Left ventricle myocardium inferior (tissue), 1 donor: ENCODE measurements at places on chromosomes 13 and 19.
A peak's percentile ranks its signal among the peaks of the same experiment; 100 is the strongest.

- DNase-seq = no peak
Observed at GRCh38 chr19:46744005-46744691, 1.7 kb upstream of the FKRP start.

DNA sequence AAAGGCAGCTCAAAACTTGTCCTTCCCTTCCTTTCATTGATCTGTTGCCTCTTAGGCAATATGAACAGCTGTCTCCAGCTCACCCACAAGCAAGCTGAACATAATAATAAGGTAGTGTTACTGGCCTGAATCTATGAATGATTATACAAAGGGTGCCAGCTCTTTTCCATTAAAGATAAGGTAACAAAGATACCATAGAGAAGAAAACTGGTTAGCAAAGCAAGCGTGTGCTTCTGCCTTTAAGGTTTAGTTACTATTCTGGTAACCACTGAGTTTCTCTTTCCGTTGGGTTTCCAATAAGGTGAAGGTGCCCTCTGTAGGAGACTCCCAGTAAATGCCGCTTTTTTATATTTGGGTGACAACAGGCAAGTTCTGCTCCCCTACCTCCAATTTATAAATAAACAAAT, 12.1 kb upstream of the DACH1 start:
- no peak for DNase-seq

DNA sequence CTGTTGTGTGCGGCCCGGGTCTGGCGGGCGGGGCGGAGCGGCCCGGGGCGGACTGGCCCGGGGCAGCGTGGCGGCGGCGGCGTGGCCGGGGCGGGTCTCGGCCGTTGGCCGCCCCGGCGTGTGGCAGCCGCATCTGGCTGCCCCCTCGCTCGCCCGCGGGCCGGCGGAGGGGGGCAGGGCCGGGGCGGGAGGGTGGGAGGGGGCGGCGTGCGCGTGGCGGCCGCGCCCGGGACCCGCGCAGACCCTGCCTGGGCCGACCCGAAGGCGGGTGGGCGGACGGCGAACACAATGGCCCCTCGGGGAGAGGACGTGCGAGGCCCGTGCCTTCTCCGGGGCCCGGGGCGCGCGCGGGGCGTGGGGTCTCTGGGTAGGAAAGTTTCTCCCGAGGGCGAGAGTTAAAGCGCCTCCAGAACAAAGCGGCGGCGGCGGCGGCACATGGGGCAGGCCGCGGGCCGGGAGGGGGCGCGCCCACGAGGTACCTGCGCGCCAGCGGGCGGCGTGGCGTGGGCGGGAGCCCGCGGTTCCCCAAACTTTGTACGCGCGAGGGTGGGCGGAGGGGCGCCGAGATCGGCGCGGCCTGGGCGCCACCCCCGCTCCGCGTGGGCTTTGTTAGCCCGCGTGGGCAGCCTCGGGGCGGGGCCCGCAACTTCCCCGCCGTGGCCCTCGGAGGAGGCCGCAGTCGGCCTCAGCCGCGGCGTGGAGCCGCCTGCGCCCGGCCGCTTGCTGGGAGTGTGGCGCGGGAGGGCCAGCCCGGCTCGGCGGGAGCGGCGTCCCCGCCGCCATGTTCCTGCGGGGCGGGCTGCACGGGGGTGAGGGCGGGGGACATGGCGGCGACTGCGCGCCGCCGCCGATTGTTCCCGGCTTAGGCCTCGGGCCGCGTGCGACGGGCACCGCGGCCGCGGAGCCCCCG, 764 bp downstream of the MIR17HG start:
- peak; percentile 46 for DNase-seq

DNA sequence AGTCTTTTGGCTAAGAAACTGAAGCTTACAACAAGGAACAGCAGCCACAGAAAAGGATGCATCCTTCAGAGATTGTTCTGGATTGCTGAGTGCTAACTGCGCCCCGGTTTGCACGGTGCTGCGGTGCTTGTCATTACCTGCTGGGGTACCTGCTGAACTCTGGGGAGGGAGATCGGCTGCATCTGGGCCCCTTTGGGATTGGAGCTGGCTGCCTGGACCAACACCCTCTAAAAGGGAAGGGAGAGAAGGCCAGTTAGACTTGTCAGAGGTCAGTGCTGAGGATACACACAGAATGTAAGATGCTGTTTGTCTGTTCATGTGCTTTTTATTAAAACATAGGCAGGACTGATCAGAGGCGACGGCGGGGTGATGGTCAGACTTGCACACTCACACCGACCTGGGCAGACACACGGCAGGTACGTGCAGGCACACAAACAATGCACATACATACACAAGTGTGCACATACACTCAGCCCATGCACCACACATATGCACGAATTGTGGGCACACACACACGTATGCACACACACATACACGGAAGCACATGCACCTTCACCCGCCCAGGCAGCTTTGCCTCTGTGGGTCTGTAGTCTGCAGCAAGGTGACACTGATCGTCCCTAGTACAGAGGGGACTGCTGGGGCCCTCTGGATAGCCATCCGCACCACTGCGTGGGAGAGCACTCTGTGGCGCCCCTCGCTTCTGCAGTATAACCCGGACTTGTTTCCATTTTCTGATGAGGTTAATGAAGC, 66.1 kb downstream of the RFX2 start:
- DNase-seq = no peak

- DNase-seq = no peak
Observed at GRCh38 chr13:107421028-107421427, 794.3 kb downstream of the LIG4 start.

GRCh38 chr19:35959040-35959967, 23.1 kb downstream of the LRFN3 start:
- DNase-seq = peak; percentile 51

DNA sequence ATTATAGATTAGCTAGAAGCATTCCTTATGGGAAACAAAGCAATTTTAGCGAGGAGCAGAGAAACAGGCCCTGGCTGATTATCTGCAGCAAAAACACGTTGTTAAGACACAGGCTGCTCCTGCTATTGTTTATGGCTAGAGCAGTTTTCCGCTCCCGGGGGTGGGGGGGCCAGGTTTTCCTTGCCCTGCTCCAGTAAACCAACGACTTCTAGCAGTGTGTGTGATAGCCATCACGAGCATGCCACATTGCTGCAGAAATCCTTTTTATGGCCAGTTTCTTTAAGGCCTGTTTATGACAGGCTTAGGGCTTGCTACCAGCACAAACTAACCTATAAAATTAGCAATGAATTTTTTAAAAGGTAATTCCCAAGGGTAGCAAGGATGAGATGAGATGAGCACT, 18.4 kb upstream of the IL17D start:
- no peak for DNase-seq

DNA sequence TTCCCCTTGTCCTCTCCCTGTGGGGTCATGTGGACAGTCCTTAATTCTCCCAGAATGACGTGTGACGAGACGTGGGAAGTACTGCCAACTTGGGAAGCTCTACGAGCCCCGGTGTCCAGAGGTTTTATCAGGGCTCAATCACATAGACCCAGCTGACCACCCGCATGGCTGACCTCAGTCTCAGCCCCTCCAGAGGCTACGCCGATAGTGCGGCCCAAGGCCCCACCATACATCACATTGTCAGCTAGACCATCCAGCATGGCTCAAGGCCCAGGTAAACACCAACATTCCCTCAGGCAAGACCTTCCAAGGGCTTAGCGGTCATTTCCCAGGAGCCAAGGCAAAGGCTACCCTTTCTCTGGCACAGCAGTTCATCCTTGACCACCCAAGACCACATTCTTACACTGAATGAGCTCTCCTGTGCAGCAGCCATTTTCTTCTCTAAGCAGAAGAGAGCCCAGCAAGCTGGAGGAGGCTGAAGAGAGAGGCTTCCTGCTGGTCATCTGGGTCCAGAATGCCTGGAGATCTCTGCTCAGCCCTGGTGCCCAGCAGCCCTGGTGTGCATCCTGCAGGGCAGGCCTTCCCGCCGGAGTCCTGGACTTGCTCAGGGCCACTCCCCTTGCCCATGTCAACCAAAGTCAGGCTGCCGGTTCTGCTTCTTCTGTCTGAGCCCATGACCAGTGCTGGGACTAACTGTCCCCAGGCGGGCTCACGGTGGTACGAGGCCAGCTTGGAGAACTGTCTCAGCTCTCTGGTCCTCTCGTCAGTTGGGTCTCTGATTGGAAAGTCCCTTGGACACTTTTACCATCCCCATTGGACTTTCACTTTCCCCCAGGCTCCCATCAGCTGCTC, 7.9 kb upstream of the F10 start:
- no peak for DNase-seq

DNA sequence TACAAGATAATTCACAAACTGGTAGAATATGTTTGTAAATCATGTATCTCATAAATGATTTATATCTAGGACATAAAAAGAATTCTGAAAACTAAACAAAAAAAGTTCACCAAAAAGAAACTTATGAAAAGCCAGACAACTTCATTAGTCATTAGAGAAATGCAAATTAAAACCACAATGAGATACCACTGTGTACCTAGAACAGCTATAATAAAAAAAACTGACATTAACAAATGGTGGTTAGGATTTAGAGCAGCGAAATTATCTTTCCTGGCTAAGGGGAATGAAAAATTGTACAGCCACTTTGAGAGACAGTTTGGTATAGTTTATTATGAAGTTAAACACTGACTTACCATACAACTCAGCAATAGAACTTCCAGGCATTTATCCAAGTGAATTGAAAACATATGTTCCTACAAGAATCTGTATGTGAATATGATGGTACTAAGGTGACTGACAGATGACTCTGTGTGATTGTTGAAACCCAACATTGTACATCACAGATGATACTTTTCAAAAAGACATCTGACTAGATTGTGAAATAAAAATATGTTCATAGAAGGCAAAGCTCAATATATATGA, 41.8 kb downstream of the UGGT2 start:
- DNase-seq = no peak

DNA sequence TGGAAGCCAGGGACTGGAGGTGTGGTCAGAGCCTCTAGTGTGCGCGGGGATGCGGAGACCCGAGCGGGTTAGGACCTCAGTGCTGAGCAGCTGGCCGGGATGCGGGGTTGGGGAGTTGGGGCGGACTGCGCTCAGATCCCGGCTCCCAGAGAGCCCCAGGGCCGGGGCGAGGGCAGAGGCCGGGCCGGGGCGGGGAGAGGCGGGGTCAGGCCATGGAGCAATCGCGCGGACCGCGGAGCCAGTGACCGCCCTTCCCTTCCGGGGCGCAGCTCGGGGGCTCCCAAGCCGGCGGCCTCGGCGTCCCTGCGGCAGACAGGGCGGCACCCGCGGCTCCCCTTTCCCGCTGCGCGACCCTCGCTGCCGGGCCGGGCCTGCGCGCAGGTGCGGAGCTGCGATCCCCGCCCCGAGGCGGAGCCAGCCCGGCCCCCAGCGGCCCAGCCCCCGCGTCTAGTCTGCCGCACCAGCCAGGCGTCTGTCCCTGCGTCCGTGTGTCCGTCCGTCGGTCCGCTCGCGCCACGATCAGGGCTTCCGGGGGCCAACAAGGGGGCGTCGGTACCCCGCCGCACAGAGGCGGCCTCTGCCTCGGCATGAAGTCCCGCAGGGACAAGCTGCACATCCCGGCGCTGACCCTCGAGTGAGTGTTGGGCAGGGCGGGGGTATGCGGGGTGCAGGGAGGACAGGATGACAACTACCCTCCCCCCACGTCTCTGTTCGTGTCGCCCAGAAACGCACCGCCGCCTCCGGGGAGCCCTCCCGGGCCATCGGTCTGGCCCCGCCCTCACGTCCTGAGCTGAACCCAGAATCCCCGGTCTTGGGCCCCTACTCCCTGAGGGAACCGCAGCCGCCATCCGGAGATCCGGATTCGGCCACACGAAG, 12.4 kb downstream of the MAST3 start:
- peak; percentile 66 for DNase-seq

DNA sequence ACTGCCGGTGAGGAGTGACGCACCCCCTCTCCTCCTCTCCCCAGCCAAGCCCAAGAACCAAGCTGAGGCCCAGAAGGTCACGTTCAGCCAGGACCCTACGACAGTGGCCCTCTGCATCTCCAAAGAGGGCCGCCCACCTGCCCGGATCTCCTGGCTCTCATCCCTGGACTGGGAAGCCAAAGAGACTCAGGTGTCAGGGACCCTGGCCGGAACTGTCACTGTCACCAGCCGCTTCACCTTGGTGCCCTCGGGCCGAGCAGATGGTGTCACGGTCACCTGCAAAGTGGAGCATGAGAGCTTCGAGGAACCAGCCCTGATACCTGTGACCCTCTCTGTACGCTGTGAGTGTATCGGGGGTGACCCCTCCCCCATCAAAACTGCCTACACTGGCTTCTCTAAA, 19.2 kb upstream of the TOMM40 start:
- DNase-seq = no peak

DNA sequence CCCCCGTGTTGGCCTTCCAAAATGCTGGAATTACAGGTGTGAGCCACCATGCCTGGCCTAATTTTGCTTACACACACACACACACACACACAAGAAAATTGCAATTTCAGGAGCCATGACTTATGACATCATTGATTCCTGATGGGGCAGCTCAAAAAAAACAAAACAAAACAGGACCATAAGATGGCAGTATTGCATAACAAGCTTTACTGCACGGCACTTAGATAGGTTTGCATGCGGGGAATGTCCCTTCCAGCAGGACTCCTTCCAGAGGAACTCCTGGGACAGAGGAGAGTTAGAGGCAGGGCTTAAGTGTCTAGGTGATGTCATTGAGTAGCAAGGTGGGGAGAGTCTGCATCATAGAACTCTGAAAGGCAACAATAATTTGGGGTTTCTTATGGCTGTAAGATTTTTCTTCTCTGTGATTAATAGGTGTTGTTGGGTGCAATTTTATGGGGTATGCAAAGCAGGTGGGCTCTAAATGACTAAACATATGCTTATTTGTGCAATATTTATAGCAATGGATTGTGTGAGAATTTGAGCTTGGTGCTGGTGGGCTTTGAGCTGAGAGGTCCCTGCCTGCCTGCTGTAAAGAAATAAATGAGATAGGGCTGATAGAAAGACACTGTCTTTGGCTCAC, 9.0 kb upstream of the ACSBG2 start:
- DNase-seq = no peak

DNA sequence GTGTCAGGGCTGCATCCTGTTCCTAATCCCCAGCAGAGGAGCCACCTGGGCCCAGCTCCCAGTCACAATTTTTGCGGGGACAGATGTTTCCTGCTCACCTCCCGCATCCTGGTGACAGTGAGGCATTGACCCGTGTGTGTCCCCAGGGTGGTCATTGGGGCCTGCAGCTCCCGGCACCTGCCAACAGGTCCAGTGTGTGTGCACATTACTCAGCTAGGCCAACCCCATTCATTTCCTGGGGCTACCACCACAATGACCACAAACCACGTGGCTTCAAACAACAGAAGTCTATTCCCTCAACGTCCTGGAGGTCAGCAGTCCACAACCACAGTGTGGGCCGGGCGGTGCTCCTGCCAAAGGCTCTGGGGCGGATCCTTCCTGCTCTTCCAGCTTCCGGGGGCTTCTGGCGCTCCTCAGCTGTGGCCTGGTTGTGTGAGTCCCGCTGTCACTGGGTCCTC, 11.9 kb upstream of the F2RL3 start:
- no peak for DNase-seq

- DNase-seq = no peak
Observed at GRCh38 chr19:18774782-18775444, 16.2 kb downstream of the COMP start.

DNA sequence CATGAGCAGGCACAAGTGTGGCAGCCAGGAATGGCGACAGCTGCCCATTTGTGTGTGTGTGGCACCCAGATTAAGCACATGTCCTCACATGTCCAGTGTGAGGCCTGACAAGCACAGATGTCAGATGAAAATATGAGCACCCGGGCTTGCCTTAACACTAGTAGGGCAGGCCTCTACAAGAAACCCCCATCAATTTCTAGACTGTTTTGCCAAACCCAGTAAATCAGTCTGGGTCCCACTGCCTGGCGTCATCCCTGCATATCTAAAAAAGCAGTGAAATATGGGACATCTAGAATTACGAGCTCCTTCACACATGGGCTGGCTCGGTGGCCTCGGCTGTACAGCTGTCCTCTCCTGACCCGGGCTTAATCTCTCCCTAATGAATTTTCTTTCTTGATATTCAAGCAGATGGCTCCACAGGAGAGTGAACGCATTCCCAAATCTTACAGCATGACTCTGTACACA, 432.7 kb downstream of the FOXO1 start:
- DNase-seq = peak; percentile 68

- DNase-seq = no peak
Observed at GRCh38 chr19:5434970-5435641, 20.1 kb upstream of the ZNRF4 start.
